ENCODE measurements at places on chromosomes 4 and X.

DNA sequence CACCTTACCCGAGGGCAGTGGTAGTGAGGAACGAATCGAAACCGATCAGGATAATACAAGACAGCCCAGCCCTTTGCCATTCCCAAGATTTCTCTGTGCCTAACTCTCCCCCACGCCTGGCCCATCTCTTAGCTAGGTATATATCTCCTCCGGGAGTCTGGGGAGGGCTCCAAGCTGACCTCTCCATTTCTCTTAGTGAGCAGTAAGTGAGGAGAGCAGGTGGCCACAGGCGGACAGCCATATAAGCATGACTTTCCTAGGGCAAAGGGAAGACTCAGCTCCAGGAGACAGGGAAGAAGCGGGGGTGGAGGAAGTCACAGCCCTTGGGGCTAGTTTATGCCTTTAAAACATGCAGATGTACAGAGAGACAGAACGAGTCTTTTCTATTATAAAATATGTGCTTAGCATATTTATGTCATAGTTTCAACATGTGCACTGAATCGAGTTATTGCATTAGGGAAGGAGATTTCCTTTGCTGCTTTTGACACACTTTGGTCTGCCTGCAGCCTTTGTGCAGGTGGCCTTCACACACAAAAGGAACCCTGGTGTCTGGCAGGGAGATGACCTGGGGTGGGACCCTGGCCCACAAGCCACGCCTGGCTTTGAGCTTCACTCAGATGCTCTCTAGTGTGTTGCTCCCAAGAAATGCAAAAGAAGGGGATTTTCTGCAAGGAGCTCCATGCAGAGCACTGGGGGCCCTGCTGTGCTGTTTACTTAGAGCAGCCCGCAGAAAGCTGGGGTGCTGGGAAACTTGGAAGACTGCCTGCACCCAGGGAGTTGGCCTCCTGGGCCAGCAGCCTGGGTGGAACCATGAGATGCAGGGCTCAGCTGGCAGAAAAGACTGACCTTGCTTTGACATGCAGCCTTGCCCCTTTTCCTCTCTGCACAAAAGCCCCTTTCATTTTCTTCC is 613.3 kb downstream of the BCOR start:
- DNase-seq, result no peak

- peak; percentile 56 for DNase-seq
These were observed 57.8 kb downstream of the TMEM131L start for GRCh38 chr4:153523941-153524386.

DNA sequence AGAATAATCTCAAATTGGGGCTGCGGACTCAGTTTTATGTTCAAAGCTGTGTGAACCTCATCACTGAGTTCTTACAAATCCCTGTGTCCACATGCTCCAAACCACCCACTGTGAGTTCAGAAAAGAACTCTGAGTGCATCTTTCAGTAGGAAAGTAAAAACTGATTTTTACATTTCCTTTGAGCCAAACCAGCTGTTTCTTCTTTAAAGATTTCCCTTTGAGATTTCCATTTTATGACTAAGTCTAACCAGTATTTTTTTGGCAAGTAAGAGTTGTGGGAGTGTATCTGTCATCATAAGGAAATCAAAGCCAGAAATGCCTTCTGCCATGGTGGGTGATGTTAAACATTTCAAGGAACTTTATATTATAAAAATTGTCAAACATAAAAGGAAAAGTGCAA is 100.0 kb downstream of the TET2 start:
- DNase-seq, result no peak

- DNase-seq, result no peak
These were observed 25.6 kb downstream of the SPRY1 start for GRCh38 chr4:123421937-123422781.

- no peak for DNase-seq
These were observed 91.1 kb downstream of the LDB2 start for GRCh38 chr4:16807355-16807754.

DNA sequence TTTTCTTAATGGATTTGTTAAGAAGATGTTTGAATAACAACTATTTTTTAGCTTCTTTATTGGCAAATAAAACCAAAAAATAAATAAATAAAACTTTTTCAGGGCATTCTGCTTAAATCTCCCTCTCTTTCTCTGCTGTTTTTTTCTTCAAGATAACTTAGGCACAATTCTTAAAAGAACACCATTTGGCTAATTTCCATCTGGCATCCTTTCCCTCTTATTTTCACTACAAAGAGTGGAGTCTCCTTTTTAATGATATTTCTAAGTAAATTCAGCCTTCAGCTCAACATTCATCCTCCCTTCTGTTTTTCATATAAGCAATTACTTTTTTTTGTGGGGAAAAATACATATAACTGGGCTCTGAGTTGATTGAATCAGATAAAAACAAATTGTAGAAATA is 88.1 kb downstream of the PCDH7 start:
- no peak for DNase-seq

DNA sequence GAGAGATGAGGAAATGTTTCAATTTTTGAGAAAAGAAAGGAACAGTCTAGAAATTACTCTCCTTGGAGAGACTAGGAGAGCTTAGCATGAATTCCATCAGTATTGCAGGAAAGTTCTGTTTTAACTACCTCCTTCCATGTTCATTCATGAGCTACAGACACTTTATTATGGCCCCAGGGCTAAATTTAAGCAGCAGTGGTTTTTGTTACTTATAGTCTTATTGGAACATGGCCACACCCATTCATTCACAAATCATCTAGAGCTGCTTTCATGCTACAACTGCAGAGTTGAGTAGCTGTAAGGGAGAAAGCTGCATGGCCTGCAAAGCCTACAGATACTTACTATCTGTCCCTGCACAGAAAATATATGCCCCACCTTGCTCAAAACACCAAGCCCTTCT is 81.7 kb downstream of the SHISA3 start:
- DNase-seq, result no peak

DNA sequence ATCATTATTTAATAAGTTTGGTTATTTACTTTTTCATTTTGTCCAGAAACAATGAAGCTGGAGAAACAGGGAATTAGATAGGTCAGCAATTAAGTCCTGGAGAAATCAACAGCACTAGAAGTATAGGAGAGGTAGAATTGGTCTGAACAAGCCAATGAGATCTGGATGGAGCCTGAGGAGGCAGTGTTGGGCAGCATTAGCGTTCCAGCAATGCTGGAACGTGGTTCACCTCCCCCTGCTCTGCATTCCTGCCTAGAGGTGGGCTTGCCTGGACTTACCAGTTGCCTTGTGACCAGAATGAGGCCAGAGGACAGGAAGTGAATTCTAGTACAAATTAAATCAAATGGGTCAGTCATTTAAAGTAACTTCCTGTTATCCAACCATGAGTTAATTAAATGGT is 4.6 kb downstream of the RASSF6 start:
- DNase-seq, result no peak

- peak; percentile 2 for DNase-seq
These were observed 802.0 kb downstream of the RPA4 start for GRCh38 chrX:97685753-97686152.

GRCh38 chr4:147960971-147961370 is 229.1 kb downstream of the ARHGAP10 start:
- no peak for DNase-seq

- no peak for DNase-seq
These were observed 855.0 kb upstream of the GRID2 start for GRCh38 chr4:91448668-91449330.

- no peak for DNase-seq
These were observed 2.1 kb downstream of the DCUN1D4 start for GRCh38 chr4:51845055-51845426.

DNA sequence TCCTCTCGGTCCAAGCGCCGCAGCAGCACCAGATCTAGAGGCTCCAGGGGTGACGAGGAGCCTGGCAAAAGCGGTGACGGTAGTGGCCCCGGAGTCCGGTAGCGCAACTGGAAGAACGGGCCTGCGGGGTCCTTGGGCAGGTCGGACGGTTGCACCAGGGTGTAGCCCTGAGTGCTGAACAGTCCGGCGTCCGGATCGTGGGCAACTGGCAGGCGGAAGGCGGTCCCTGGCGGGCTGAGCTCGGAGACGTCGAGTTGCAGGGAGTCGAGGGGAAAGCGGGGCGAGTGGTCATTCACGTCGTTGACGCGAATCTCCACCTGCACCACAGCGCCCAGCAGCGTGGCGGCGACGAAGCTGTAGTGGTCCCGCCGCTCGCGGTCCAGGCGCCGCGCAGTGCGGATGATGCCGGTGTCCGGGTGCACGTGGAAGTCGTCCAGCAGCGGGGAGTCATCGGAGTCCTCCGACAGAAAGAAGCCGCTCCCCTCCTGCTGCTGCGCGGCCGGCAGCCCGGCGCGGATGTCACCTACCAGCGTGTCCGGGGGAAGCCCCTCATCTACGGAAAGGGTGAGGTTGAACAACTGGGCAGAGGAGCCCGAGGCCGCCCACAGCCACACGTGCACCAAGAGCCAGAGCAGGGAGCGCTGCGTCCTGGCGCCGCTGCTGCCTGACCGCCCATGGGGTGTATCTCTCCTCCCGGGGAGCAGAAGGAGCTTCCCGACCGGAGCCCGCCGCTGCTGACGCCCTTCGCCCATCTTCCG is 837 bp downstream of the DCHS2 start:
- DNase-seq, result no peak

GRCh38 chr4:73181231-73181630 is 77.4 kb downstream of the ANKRD17 start:
- DNase-seq, result peak; percentile 58

- no peak for DNase-seq
These were observed 189.7 kb downstream of the PDGFC start for GRCh38 chr4:156781852-156782251.

DNA sequence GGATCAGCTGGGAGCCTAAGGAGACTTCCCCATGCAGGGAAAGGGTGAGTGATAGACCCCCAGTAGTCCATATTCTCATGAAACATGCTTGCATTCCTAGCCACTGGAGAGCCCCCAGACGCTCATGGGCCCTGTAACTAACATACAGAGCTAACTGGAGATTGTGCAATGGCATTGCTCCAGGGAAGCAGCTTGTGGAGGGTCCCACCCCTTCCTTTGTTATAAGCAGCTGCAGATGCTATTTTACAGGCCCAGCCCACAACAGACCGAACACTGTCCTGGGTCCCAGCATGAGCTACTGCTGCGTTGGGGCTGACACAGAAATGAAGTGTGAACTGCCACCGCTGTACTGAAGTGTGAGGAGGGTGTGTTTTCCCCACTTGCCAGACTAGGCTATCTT is 1465.7 kb upstream of the DIAPH2 start:
- DNase-seq, result no peak

- DNase-seq, result no peak
These were observed 17.9 kb downstream of the EXOC1 start for GRCh38 chr4:55871299-55871800.

- DNase-seq, result peak; percentile 5
These were observed 17.1 kb upstream of the BEX4 start for GRCh38 chrX:103197721-103198306.

DNA sequence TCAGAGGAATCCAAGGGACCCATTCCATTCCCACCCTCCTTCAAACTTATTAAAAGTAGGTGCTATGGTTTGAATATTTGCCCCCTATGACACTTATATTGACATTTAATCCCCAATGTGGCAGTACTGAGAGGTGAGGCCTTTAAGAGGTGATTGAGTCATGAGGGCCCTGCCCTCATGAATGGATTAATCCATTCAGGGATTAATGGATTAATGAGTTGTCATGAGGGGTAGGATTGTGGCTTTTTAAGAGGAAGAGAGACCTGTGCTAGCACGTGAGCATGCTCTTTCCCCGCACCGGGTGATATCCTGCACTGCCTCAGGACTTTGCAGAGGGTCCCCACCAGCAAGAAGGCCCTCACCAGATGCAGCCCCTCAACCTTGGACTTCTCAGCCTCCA is 50.1 kb downstream of the IRF2 start:
- DNase-seq, result no peak

- DNase-seq, result no peak
These were observed 475.8 kb downstream of the PDGFC start for GRCh38 chr4:156495836-156496235.

DNA sequence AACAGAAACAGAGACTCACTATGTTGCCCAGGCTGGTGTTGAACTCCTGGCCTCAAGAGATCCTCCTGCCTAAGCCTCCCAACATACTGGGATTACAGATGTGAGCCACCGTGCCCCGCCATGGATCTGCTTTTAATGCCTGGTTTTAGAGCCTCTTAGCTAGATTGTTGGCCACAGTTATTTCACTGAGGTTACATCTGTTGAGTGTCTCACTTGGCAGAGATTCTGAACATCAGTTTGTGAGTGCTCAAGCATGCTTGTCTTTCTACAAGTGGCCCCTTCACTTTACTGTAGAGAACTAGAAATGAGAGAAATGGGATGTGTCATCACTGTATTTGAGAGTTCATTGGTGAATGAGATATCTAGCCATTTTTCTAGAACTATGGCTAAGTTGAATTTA is 218.5 kb downstream of the APBB2 start:
- DNase-seq, result no peak

DNA sequence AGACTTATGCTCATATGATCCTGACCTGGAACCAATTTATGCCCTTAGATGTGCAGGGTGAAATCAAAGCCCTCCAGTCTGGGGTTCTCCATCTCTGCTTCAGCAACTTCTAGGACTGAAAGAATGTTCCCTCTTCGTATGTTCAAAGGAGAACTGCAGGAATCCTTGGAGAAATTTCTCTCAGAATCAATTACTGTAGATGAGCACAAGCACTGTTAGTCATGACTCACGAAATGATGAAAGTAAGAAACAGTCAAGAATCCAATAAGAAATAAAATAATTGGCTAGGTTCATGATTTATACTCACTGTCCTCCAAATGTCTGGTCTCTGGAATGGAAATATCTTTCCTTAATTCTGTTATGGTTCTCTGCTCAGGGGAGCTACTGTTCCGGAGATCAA is 348.2 kb downstream of the PDGFC start:
- DNase-seq, result no peak

Measured in inflammatory macrophage treated with lipopolysaccharide for 1 hour (primary cell).